A549 treated with CpdA at 1 μM for 4 hours (cell line): ENCODE measurements at places on chromosomes 16 and 17. TPM values are rescaled to one million over a fixed set of nuclear protein-coding genes. Genes with fewer than 3 reads are reported as not detected.

The CYB5D1 gene
- 21.3 to 23.4 TPM (median 22.7 TPM) in 5 replicates for total RNA-seq

The TANGO6 gene
- 6.8 to 7.3 TPM (median 7.3 TPM) in 5 replicates for total RNA-seq

The CLEC10A gene
- total RNA-seq: not detected in 5 replicates

The HCRT gene
- 0.10 TPM in 1 of 5 replicates, not detected in the others for total RNA-seq

The RHBDL1 gene
- total RNA-seq: 1.0 to 1.6 TPM (median 1.5 TPM) in 5 replicates

The GPR139 gene
- not detected in 5 replicates for total RNA-seq

The HOXB8 gene
- 7.1 to 9.6 TPM (median 8.0 TPM) in 5 replicates for total RNA-seq
